ENCODE measurements at places on chromosomes 2 and 18.
A peak's percentile ranks its signal among the peaks of the same experiment; 100 is the strongest.

GRCh38 chr2:105915005-105915558, 170.4 kb downstream of the NCK2 start:
- DNase-seq, result no peak

- DNase-seq, result no peak
These were observed 69.5 kb upstream of the PELI1 start for GRCh38 chr2:64213532-64214275.

- no peak for DNase-seq
These were observed 68.4 kb upstream of the CDCA7 start for GRCh38 chr2:173286153-173286809.

- DNase-seq, result no peak
These were observed 361.4 kb upstream of the ID2 start for GRCh38 chr2:8320311-8321066.

- peak; percentile 82 for DNase-seq
These were observed 186.6 kb downstream of the C1D start for GRCh38 chr2:67876176-67876575.

- DNase-seq, result no peak
These were observed 276.9 kb downstream of the CAMKMT start for GRCh38 chr2:44638649-44639048.

GRCh38 chr2:74747411-74748080, 86.4 kb upstream of the HK2 start:
- DNase-seq, result peak; percentile 74

DNA sequence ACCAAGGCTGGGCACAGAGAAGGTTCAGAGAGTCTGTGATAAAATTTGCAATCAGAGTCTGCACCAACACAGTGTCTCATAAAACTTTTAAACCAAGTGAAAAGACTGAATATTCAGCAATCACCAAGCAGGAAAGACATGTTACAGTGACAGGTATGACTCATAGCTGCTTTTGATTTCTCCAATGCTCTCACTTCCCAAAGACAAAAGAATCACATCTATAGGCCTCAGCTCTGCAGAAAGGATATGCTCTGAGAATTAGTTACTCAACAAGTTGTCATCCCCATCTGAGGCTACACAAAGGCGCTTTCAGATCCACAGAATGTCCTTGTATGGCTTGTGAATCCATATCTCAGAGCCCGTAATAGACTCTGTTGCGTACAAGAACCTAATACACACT, 92.5 kb downstream of the KCNF1 start:
- no peak for DNase-seq

- DNase-seq, result no peak
These were observed 145.1 kb downstream of the AGPS start for GRCh38 chr2:177537636-177538035.

GRCh38 chr2:118832071-118832790, 15.2 kb downstream of the EN1 start:
- DNase-seq, result no peak

GRCh38 chr18:31850844-31851243, 90.2 kb upstream of the SLC25A52 start:
- no peak for DNase-seq

DNA sequence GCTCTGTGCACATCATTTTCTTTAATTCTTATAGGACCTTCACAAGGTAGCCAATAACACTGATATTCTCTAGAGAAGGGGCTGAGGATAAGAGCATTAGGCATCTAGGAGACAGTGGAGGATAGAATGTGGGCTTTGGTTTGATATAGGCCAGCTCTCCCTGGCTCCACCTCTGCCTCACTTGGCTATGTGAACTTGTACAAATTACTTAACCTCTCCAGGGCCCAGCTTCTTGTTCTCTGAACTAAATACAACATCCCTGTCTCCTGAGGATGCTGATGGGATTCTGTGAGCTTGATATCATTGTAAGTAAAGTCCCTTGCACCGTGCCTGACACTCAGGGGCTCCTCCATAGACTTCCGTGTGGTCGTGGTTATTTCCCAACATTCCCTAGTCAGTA, 87.3 kb downstream of the ACOXL start:
- no peak for DNase-seq

- no peak for DNase-seq
These were observed 17.6 kb downstream of the LGALSL start for GRCh38 chr2:64471600-64471999.

GRCh38 chr2:189466656-189467055, 25.4 kb downstream of the WDR75 start:
- peak; percentile 1 for DNase-seq

DNA sequence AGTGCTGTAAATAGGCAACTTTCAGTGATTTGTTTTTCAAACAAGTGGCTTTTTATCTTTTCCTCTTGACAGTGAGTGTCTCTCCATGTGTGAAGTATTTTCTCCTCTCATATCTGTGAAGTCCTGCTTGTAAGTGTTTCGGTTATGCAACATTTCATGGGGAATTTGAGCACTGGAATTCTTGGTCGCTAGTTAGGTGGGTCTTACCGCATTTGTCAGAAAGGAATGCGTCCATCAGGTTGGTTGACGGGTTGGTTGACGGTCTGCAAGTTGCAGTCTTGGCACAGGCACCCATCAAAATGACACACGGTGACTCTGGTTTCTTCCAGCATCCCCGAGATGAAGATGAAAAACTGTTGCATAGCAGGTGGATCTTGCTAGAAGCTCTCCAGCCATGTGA, 109.8 kb downstream of the AGAP1 start:
- no peak for DNase-seq

DNA sequence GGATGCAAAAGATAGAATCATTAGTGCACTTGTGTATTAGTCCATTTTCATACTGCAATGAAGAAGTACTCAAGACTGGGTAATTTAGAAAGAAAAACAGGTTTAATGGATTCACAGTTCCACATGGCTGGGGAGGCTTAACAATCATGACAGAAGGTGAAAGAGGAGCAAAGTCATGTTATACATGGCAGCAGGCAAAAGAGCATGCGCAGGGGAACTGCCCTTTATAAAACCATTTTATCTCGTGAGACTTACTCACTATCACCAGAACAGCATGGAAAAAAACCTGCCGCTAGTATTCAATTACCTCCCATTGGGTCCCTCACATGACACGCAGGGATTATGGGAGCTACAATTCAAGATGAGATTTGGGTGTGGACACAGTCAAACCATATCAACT, 129.4 kb downstream of the SCG2 start:
- no peak for DNase-seq

DNA sequence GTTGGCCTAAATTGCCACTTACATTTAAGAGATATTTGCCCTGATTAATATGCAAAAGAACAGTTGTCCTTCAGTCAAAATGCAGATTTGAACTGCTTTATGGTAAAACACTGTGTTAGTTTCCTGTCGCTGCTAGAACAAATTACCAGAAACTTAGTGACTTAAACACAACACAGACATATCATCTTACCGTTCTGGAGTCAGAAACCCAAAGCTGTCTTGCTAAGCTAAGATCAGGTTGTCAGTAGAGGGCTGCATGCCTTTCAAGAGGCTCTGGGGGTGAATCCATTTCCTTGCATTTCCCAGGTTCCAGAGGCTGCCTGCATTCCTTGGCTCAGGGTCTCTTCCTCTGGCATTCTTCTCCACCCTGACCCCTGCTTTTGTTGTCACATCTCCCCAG, 149.5 kb downstream of the FAM161A start:
- no peak for DNase-seq

- DNase-seq, result no peak
These were observed 16.1 kb downstream of the WNT10A start for GRCh38 chr2:218896501-218897393.

DNA sequence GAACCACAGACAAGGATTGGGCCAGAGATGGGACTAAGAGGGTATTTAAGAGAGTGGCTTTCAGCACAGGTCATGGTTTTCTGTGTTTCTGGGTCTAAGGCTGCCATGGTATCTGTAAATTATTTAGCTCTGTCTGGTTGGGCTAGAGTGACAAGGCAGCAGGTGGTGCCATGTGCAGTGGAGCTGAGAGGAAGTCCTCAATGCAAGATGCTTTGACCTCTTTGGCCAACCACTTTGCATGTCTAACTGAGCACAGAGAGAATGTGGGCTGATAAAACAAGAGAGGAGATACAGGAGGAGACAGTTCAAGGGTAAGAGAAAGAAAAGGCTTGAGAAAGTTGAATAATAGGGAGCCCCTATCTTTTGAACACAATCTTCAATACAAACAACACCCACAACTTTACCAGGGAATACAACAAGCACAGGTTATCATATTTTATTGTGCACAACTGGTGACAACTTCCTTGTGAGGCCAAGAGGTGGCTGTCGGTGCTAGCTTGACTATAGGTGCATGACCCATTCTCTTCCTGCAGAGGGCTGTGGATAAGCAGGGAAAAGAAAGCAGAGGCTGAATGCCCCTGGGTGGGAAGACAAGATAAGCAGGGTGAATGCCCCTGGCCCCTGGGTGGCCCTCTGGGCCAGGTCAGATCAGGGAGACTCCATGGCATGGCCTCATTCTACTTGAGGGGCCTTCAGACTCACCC, 12.3 kb downstream of the FLACC1 start:
- DNase-seq, result no peak

- no peak for DNase-seq
These were observed 498 bp downstream of the TGOLN2 start for GRCh38 chr2:85327160-85327821.
